ENCODE measurements at places on chromosomes 2 and 18. TPM values are rescaled to one million over a fixed set of nuclear protein-coding genes. Genes with fewer than 3 reads are reported as not detected.

DUSP28 gene
- total RNA-seq = 3.1 TPM

DNA sequence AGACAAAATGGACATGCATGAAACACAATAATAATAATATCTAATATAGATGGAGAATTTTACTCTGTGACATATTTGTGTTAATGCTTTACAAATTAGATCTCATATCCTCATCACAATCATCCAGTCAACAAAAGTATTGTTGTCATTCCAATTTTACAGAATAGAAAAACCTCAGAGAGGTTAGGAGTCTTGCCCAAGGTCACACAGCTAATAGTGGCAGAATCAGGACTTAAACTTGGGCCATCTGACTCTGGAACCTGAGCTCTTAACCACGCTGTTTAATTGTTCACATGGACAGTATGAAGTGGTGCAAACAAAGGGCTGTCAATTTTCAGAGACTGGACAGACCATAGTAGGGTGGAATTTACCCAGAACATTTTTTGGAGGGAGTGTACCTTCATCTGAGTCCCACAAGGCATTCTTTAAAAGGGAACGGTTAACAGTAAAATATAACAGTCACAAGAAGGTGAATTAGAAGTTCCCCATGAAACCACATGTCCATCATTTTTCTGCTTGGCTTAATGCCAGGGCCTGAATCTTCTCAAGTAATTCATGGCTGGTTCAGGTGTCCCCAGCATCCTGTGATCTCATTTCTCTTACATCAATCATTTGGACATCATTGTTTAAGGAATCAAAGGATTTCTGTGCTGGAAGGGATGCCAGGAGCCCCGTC lies 35.4 kb upstream of the CCDC93 start:
- peaks cover 21% of the 10 kb centered on the region for H3K4me1 ChIP-seq
- H3K36me3 ChIP-seq = no peaks in the 10 kb centered on the region
- no peak overlapping the region for H3K4me3 ChIP-seq

GRCh38 chr18:50560681-50561629 lies 1.1 kb downstream of the MAPK4 start:
- H3K36me3 ChIP-seq = no peaks in the 10 kb centered on the region
- DNase-seq = no peak
- H3K27ac ChIP-seq = no peak overlapping the region
- H3K4me3 ChIP-seq = no peak overlapping the region

OTOS gene
- total RNA-seq = not detected

ZNF532 gene
- total RNA-seq = 52.6 TPM

DNA sequence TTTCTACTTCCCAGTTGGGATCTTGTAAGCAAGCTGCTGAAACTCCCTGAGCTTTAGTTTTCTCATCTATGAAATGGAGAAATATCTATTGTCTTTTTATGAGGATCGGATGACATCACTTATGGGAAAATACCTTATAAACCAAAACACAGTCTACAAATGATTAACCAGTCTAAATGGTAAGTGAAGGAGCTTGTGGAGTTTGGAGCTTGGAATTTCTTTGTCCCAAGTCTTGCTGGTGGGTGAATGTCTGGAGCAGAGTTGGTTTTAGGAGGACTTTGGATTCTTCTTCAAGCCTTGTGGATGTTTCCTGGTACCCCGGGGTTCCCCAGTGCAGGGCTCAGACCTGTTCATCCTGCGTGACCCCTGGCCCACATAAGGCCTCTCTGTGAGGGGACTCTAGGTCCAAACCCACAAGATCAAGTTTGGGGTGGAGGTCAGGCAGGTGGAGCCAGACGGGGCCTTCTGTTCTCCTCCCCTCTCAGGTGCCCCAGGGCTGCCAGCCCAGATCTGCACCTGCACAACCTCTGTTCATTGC lies 43.2 kb downstream of the FOSL2 start:
- H3K4me1 ChIP-seq = no peaks in the 10 kb centered on the region
- 0 out of 2 replicates have a peak, but pooled peaks cover 3% of the 10 kb centered on the region for H3K27me3 ChIP-seq
- no peak overlapping the region for H3K27ac ChIP-seq
- H3K36me3 ChIP-seq = peaks cover 6% of the 10 kb centered on the region
- no peak overlapping the region for H3K4me3 ChIP-seq

TBR1 gene
- total RNA-seq = not detected

STPG4 gene
- total RNA-seq = 0.40 TPM

- no peak overlapping the region for H3K27ac ChIP-seq
- no peak for DNase-seq
- no peaks in the 10 kb centered on the region for H3K36me3 ChIP-seq
- peaks cover 5% of the 10 kb centered on the region for H3K4me1 ChIP-seq
- H3K4me3 ChIP-seq = no peak overlapping the region
These were observed 24.2 kb downstream of the GPC1 start for GRCh38 chr2:240459401-240460252.

RSAD2 gene
- total RNA-seq = not detected
